MM.1S (cell line): ENCODE measurements at places on chromosomes 3 and 15.

DNA sequence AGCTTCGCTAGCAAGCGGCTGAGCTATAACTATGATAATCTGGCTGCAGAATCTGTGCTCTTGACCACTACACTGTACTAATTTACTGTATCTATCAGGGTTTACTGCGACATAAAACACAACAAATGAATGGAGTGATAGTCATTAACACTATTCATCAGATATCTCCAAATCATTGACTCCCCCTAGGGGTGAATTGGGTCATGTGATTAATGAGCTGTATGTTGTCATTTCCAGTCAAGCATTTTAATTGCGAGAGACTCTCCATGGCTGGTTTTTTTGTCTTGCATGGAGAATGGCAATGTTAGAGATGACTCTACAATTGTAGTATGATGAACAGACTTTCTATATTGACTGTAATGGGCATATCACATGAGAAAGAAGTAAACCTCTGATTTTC, 10.5 kb upstream of the TM4SF18 start:
- peak; percentile 21 for DNase-seq

GRCh38 chr3:178810181-178810580, 261.4 kb downstream of the ZMAT3 start:
- no peak for DNase-seq

DNA sequence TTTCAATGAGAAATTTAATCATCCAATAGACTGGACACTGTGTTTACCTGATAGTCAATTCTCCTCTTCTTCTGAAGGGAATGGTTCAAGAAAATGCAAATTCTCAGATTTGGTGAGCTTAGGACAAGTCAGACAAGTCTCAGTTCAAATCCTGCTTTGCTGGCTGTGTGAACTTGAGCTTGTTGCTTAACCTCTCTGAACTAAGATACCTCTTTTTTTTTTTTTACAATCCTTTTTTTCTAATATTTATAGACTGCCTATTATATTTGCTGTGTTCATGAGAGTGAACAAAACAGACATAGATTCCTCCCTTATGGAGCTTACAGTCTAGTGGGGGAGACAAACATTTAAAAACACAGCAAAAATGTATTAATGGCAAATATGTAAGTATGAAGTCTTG, 8.2 kb upstream of the SLC28A1 start:
- DNase-seq, result no peak

- no peak for DNase-seq
Observed at GRCh38 chr3:25110642-25111041, 317.4 kb upstream of the RARB start.
